Fibroblast of the conjunctiva (primary cell): ENCODE measurements at places on chromosomes 5 and 9.
A peak's percentile ranks its signal among the peaks of the same experiment; 100 is the strongest.

GRCh38 chr5:120988941-120989340 lies 524.8 kb downstream of the PRR16 start:
- no peak for DNase-seq

GRCh38 chr5:137320056-137321045 lies 178.8 kb downstream of the SPOCK1 start:
- peak; percentile 42 for DNase-seq

- no peak for DNase-seq
Measured at GRCh38 chr5:125006011-125006685, 259.7 kb upstream of the ZNF608 start.

GRCh38 chr9:88697764-88698432 lies 162.9 kb downstream of the NXNL2 start:
- no peak for DNase-seq

DNA sequence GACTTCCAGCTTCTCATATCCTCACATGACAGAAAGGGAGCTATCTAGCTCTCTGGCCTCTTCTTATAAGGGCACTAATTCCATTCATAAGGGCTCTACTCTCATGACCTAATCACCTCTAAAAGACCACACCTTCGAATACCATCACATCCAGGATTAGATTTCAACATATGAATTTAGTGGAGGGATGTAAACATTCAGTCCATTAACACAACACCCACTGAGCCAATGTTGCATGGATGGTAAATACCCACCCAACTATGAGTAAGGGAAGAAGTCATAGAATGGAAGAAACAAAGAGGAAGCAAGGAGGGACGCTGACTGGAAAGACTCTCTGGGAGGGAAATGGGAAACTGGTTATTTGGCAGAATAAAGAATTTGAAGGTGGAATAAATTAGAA lies 112.6 kb upstream of the CCDC112 start:
- no peak for DNase-seq

DNA sequence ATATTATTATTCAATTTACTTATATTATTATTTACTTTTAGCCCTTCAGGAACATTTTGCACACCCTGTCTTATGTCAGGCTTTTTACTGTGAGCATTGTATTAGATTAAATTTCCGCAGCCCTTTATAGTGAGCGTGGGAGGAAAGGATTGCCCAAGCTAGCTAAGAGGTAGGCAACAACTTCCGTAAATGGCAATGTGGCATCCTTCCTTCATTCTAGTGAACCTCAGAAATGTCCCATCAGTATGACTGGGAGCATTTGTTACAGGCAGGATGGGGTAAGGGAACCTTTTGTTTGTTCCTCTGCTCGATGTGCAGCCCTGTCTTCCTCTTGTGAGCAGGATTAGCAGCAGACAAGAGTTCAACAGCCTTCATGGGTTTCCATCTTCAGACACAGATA lies 6.2 kb upstream of the CD180 start:
- no peak for DNase-seq

- DNase-seq, result no peak
Measured at GRCh38 chr5:78544561-78545201, 103.9 kb downstream of the LHFPL2 start.

DNA sequence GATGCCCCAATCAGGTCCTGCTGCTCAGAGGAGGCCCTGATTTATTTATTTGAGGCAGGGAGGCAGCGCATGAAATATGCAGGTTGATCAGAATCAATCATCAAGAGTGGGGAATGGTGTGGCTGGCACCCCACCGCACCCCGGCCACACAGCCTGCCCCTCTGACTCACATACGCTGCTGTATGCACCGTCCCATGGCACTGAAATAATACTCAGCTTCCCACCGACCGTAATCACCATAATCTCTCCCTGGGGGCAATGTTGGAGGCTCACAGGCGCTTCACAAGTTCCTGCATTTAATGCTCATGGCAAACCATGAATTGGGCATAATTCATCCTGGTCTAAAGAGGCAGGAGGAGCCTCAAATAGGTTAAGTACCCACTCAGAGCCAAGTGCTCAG lies 141.2 kb upstream of the TBC1D2 start:
- DNase-seq, result no peak

- DNase-seq, result no peak
Measured at GRCh38 chr5:42960506-42960905, 79.6 kb downstream of the ANXA2R start.

GRCh38 chr5:92401-93220 lies 643 bp downstream of the PLEKHG4B start:
- DNase-seq, result no peak

DNA sequence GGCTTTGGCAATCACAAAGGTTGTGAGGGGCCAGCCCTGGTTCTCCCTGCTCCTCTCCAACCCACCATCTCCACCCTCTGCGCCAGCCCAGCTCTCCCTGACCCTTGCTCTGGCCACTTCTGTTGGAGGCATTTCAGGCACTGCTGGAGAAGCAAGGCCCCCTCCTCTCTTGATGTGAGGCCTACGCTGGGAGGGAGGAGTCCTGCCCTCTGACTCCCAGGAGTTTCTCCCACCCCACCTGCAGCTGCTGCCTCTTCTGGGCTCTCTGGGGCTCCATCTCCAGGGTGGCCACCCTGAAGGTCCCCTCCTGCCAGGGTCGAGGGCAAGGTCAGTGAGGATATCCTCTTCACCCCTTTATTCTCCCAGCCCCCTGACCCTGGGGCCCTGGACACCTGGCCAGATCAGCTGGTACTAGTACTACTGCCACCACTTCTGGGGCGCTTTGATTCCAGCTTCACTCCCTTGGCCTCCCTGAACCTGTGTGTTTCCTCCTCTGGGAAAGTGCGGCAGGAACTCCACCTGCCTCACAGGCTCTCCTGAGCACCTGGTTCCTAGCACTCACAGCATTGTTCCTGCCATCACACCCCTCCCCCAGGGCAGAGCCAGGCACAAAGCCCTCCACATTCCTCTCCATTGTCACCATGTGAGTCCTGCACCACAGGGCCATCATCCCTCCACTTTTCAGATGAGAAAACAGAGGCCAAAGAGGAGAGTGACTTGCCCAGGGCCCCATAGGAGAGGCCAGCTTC lies 23.8 kb upstream of the TDRD7 start:
- no peak for DNase-seq

DNA sequence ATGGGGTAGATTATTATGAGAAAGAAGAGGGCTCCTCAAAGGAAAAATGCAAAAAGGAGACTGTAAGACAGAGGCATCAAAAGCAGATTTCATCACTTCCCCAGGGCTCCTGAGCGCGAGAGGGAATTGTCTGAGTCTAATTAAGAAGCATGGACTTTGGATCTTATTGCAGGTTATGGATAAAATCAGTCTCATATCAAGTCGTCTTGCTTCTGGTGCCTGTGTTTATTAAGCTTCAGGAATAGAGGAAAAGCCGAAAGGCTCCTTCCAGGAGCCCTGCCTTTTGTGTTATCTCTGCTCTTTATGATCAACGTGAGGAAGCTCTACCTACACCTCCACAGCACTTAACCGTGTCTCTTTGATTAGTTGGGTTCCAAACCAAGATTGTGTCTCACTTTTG lies 25.0 kb upstream of the SEMA5A start:
- no peak for DNase-seq

DNA sequence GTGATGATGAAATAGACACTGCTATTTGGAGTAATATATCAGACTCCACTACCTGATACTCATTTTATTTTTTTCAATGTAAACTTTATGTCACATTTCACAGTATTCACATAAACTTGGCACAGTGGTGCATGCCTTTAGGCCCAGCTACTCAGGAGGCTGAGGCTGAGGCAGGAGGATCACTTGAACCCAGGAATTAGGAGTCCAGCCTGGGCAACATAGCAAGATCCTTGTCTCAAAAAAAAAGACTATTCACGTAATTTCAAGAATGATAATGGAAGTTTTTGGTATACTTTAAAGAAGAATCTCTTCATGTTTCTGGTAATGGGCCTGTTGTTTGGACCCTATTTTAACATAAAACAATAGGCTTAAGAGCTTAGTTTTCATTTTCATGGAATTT lies 47.4 kb downstream of the SLC25A51 start:
- DNase-seq, result no peak

DNA sequence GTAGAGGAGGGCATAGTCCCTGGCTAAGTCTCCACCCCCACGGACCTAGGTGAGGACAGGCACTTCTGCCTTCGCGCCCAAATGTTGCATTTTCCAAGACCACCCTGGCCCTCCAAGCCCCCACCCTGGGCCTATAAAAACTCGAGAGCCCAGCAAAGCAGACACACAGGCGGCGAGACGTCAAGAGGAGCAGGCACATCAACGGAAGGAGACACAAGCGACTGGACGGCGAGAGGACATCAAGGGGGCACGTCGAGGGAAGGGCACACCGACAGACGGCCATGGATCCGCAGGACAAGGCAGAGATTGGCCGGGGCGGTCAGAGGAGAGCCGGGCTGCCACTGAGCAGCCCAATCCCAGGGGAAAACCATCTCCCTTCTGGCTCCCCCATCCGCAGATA lies 348.0 kb downstream of the MTRR start:
- DNase-seq, result no peak

DNA sequence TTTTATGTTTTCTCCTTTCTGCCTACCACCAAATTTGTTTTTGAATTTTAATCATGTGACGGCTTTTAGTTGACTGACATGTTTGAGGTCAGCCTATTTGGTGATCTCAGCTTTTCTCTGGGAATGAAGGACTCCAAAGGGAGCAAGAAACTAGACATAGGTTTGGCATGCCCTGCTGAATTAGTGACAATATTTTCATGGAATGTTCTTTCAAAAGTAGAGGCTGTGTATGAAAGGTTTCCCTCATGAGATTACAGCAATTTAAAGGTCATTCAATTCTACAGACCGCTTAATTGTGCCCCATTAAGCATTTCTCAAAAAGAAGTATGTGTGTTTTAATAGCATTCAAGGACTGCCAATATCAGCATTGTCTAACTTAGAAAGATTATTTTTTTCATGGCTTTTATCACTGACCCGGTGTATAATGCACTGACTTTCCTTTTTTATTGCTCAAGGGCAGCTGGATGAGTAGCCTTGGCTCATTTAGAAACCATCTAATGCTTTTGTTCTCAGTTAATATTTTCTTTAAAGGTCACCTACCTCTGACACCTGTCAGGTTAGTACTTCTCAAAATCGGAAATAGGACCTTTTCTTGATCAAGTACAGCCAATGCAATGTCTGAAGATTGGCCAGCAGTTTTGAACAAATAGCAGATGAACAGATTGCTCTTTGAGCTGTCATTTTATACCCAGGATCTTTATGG lies 8.1 kb upstream of the MLLT3 start:
- DNase-seq, result no peak

- no peak for DNase-seq
Measured at GRCh38 chr5:56580864-56581263, 234.5 kb upstream of the MAP3K1 start.

GRCh38 chr5:133421394-133421793 lies 190.9 kb downstream of the FSTL4 start:
- no peak for DNase-seq

- no peak for DNase-seq
Measured at GRCh38 chr9:23820451-23821374, 5.3 kb downstream of the ELAVL2 start.

GRCh38 chr5:74042959-74043358 lies 417.0 kb downstream of the ARHGEF28 start:
- no peak for DNase-seq

DNA sequence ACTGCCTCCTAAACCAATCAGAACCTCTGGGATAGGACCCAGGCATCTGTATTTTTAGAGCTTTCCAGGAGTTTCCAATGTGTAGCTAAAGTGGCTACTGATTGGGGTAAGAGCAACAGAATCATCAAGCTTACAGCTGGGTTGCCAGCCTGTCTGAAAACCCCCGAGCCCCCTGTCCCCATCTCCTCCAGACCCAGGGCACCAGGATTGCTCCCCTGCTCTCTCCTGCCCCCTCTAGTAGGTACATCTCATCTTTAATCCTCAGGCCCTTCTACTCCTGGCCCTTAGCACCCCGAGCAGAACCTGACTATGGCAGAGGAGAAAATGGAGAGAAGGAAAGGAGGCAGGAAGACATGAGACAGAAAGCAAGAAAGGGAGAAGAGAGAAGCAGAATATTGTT lies 204.9 kb downstream of the GABBR2 start:
- DNase-seq, result no peak

- no peak for DNase-seq
Measured at GRCh38 chr9:35203528-35203927, 41.7 kb downstream of the UNC13B start.

DNA sequence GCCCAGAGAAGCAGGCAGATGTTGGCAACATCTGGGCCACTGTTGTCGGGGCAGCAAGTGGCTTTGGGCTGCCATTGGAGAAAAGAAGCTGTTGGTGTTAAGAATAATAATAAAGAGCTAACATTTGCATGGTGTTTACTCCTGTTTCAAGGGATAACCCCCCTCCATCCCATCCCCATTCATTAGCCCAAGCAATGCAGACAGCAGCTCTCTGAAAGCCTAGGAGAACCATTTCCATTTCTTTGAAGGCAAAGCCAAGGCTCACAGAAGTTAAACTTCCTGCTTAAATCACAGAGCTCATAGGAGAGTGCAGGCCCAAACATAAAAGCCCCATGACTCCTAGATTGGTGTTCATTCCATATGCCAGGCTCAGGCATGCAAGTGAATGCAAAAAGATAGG lies 175.4 kb downstream of the ASTN2 start:
- no peak for DNase-seq

GRCh38 chr9:97703437-97704344 lies 6.6 kb upstream of the XPA start:
- DNase-seq, result peak; percentile 43

- DNase-seq, result no peak
Measured at GRCh38 chr5:154465169-154465568, 12.9 kb downstream of the HAND1 start.

GRCh38 chr5:146005264-146005663 lies 68.9 kb downstream of the SH3RF2 start:
- no peak for DNase-seq

DNA sequence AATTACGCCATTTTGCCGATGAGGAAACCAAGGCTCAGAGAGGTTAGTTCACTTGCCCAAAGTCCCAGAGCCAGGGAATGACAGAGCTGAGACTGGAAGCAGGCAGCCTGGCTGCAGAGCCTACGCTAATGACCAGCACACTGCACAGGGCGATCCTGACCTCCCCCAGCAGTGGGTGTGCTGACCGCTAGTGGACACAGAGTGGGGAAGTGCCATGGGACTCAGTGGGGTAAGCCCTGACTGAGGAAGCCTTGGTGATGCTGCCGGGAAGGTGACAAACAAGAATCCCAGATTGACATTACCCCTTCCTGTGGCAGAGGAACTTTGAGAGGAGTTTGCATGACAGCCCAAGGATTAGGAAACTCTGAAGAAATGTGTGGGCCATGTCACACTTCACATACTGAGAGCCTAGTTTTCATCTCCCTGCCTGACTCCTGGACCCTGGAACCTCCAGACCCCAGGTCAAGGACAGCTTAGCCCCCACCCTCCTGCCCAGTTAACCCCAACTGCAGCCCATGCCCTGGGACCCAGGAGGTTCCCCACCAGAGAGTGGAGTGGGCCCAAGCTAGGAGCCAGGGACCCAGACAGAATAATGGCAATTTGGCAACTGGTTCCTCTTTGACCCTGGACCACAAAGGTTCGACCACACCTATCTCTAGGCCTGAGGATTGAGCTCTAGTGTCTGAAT lies 19.7 kb upstream of the CSF1R start:
- DNase-seq, result no peak
